CD4-positive, CD25-positive, alpha-beta regulatory T cell (primary cell): ENCODE measurements at places on chromosomes 1 and 21.

- no peak for DNase-seq
These were observed 54.7 kb downstream of the NDUFS5 start for GRCh38 chr1:39080831-39081270.

GRCh38 chr1:236654957-236655356 is 31.3 kb upstream of the ACTN2 start:
- DNase-seq, result no peak

GRCh38 chr1:54127594-54128300 is 25.1 kb downstream of the CDCP2 start:
- no peak for DNase-seq

DNA sequence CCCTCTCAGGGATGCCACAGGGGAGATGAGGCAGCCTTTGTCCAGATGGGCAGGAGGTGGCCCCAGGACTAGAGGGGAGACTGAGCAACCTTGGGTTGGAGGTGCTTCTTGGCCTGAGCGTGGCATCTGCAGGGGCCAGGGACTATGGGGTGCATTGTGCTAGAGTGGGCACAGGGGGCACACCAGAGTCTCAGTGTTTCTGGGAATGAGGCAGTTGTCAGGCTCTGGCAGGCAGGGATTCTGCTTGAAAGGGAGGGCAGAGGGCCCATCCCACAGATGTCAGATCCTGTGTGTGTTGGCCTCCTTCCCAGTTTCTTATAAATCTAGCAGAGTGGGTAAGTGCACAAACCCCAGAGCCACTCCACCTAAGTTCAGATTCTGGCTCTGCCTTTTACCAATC is 13.7 kb downstream of the LGR6 start:
- no peak for DNase-seq

DNA sequence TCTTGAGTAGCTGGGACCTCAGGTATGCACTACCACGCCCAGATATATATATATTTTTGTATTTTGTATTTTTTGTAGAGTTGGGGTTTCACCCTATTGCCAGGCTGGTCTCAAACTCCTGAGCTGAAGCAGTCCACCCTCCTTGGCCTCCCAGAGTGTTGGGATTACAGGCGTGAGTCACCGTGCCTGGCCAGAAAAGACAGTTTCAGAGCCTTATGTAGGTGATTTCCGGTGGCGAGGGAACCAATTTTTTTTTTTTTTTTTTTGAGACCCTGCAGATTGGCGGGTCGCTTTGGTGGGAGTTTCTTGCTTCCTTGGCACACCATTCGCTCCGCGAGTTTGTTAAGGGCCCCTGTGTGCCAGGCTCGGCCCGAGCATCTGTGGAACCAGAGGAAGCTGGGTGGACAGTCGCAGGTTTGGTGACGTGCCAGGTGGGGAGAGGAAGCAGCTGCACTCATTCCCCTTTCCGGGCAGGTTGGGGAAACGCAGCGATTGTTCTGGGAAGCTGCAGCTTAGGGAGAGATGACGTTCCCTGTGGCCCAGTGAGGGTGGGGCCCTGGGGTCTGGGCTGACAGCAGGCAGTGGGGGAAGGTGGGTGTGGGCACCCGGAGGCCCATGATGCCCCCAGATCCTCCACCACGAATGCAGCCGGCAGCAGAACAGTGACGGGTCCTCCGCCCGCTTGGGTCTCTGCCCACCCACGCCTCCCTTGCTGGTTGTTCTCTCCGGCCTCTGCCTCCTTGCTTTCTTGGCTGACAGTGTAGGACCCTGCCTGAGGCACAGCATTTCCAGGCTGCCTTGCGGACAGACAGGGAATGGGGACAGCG is 25.1 kb downstream of the SPSB1 start:
- DNase-seq, result no peak

- DNase-seq, result no peak
These were observed 7.4 kb upstream of the KCNN3 start for GRCh38 chr1:154877370-154877974.

- DNase-seq, result no peak
These were observed 3.3 kb upstream of the KISS1 start for GRCh38 chr1:204199579-204199978.

GRCh38 chr1:112544011-112544688 is 35.4 kb downstream of the WNT2B start:
- no peak for DNase-seq

GRCh38 chr21:34219334-34220060 is 144.3 kb upstream of the KCNE2 start:
- DNase-seq, result no peak

- peak; percentile 27 for DNase-seq
These were observed 32.4 kb downstream of the GNB1 start for GRCh38 chr1:1858382-1859086.

DNA sequence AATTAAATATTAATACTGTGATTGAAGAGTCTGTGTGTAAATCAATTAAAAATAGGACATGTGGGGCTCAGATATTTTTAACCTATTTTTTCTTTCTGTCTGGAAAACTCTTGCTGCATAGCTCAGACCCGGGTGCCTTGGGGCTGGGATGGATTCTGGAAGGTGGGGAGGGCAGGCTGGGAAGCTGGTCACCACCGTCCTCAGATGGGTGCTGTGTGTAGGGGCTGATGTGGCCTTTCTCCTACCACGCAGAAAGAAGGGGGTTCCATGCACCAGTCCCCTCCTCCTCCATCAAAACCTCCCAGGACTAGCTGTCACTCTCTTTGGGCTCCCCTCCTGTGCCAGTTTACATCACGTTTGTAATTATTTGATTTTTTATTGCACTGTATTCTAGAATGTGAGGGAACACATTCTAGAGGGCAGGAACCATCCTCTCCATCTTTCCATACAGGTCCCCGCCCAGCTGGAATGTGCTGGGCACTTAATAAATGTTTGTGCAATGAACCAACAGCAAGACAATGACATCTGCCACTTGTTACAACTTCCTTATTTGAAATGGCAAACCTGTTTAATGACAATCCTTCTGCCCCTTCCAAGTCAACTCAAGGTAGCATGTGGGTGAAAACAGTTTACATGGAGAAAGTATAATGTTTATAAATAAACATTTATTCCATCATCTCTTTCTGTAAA is 104.3 kb downstream of the EDEM3 start:
- no peak for DNase-seq

DNA sequence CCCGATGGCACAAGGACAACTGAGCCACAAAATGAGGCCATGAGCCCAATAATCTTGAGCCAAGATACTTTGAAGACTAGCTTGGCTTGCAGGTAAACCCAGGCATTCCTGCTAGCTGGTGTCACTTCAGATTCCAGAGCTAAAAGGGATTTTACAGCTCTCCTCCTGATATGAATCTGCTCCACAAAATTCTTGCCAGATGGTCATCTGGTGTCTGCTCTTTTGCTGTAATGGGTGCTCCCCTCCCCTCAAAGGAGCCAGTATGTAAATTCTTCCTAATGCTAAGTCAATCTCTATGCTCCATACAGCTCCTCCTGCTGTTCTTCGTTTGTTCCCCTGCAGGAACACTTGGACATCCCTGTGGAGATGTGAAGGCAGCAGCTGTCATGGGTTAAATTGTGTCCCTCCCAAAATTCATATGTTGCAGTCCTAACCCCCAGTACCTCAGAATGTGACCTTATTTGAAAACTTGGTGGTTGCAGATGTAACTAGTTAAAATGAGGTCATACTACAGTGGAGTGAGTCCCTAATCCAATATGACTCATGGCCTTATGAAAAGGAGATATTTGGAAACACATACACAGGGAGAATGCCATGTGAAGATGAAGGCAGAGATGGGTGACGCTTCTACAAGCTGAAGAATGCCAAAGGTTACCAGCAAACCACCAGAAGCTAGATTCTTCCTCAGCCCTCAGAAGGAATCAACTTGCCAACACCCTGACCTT is 180.6 kb upstream of the PALMD start:
- no peak for DNase-seq

DNA sequence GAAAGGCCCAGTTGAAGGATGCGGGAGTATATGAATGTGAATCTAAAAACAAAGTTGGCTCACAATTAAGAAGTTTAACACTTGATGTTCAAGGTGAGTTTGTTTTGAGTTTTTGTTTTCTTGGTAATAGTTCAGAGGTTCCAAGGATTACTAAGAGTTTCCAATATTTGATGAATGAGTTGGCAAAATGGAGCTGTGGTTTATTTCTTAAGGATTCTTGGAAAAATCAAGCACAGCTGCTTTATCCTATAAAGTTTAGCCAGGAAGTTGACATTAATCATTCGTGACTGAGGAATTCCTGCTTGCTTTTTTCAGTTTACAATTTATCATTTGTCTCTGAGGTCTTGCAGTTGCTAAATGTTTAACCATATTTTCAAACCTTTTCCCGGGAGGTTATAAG is 15.1 kb downstream of the VCAM1 start:
- no peak for DNase-seq
